Activated naive CD8-positive, alpha-beta T cell treated with anti-CD3 and anti-CD28 coated beads, Interleukin-2, amount 50 U/mL, for 16 hours (primary cell): ENCODE measurements at places on chromosomes 3 and 15.

- DNase-seq, result no peak
Observed at GRCh38 chr15:52278636-52279367, 16.8 kb downstream of the MYO5C start.

- DNase-seq, result no peak
Observed at GRCh38 chr3:76203578-76203977, 418.2 kb upstream of the ZNF717 start.

DNA sequence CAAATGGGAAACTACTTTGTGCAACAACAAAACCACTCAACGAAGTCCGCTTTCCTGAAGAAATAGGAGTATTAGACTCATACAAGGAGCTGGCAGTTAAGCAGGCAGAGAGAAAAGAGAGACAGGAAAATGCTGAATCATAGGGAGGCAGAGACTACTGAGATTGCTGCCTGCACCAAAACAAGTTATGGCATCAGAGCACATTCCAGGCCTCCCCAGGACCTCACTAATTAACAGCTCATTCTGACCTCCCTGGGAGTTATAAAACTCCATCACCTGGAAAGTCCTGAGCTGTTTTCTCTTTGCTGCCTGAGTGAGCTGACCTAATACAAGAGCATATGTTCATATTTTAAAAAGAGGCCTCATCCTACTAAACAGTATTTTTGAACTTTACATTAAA, 741.0 kb downstream of the MCTP2 start:
- no peak for DNase-seq

DNA sequence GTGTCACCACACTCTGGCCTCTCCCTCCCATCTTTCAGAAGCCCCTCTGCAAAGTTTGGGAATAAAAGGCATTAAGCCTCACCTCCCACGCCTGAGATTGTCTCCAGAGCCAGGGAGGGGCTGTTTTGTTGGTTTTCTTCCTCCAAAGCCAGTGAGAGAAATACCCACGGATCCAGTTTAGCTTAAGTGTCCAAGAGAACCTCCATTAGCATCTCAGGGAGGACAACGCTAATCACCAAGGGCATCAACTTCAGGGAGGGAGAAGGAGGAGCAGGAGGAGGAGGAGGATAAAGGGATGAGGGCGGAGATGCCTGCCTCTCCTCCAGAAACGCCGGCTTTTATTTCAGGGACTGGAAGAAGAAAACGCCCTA, 101.6 kb downstream of the SRGAP3 start:
- DNase-seq, result no peak

GRCh38 chr3:22982981-22983587, 220.0 kb upstream of the UBE2E2 start:
- DNase-seq, result no peak

GRCh38 chr3:58688574-58688973, 22.0 kb upstream of the FAM3D start:
- no peak for DNase-seq

GRCh38 chr3:87090631-87091030, 99.7 kb upstream of the VGLL3 start:
- DNase-seq, result no peak

DNA sequence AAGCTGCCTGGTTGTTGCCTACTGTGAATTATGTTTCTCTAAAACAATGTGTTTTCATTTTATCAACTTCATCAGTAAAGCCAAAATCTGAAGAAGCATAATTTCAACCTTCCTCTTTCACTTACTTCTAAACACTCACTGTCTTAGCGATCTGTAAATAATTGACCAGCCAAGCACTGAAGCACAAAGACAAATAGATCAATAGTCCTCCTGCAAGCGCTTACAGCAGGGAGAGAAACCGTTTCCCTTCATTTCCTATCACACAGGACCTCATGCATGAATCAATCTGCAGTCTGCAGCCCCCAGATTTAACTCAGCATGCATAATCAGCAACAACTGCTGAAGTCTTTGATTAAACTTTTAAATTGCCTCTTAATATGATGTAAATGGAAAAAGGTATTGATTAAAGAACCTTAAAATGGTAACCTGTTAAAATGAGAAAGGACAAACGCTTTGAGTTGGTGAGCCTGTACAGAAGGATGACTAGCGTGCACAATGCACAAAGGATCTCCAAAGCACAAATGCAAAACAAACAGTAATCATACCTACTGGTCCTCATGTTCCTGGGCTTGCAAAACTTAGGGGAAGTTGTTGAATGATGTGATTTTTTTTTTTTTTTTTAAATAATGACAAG, 370.2 kb upstream of the ZNF385D start:
- DNase-seq, result no peak

GRCh38 chr3:40915346-40915865, 283.9 kb upstream of the CTNNB1 start:
- DNase-seq, result no peak

- DNase-seq, result no peak
Observed at GRCh38 chr15:89377024-89377841, 42.6 kb upstream of the POLG start.

GRCh38 chr3:46085421-46086082, 58.3 kb upstream of the XCR1 start:
- DNase-seq, result no peak

GRCh38 chr3:62538691-62539356, 165.5 kb upstream of the FEZF2 start:
- no peak for DNase-seq

DNA sequence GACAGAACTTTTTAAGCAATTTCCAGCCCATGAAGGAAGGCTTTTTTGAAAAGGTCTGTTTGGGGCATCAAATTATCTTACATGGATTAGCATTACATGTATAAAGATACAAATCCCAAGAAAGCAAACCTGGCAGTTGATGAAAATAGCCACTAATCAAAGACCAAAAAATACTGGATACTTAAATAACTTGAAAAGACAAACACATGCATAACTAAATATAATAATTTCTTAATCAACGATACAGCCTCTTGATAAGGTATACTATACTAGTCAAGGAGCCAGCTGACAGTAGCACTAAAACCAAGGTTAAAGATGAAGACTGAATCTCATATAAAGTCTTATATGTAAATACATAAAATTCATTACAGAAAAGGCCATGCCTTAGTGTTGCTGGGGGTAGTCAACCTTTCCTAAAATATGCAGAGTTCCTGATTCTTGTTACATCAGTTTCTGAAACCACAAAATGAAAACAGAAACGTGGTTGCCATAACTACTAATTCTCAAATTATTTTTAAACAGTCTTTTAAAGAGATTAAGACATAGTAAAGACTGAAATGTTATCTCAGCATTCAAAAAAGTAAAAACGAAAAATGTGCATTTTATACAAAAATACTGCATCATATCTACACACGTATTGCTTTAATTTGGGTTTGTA, 2.0 kb downstream of the ANKRD28 start:
- DNase-seq, result no peak

- DNase-seq, result no peak
Observed at GRCh38 chr3:112390783-112391641, 58.1 kb downstream of the CD200 start.

GRCh38 chr3:32450992-32451659, 51.5 kb downstream of the CMTM6 start:
- DNase-seq, result no peak

DNA sequence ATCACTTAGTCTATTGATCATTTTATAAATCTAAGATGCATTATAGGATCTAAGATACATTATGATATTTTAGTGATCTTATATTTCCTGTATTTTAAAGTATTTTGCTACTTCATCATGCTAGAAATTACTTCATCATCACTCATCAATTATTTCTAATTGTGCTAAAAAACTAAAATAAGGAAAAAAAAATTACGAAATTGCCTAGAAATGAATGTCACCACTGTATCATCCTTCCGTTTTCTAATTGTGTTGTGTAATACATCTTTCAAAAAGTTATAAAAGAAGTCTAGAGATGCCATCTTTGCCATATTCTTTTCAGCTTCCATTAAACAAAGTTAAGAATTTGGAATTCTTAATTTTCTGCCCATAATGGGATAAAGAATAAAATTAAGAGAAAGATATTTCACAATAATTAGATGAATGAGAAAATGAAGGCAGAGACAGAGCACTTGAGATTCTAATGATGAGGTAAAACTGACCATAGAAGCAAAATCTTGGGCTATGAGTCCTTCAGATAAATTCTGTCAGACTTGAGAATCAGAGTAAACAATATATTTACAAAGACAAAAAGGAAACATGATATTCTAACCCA, 48.8 kb downstream of the ALDH1A2 start:
- DNase-seq, result no peak

- no peak for DNase-seq
Observed at GRCh38 chr3:193997228-193998122, 138.5 kb upstream of the HES1 start.

DNA sequence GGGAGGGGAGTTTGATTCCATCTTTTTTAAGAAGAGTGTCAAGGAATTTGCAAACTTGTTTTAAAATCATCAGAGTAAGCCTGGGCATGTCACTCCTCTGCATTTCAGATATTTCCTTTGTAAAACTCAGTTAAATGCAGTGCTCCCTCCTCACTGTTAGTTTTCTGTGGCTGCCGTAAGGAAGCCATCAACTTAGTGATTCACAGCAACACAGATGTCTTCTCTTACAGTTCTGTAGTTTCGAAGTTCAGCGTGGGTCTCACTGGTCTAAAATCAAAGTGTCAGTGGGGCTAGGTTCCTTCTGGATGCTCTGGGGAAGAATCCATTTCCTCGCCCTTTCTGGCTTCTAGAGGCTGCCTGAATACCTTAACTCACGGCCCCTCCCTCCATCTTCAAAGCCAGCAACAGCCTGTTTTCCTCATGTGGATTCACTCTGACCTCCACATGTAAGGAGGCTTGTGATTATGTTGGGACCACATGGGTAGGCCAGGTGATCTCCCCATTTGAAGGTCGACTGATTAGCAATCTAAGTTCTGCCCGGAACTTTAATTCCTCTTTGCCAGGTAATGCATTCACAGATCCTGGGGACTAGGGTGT, 12.4 kb downstream of the ISG20 start:
- DNase-seq, result no peak

DNA sequence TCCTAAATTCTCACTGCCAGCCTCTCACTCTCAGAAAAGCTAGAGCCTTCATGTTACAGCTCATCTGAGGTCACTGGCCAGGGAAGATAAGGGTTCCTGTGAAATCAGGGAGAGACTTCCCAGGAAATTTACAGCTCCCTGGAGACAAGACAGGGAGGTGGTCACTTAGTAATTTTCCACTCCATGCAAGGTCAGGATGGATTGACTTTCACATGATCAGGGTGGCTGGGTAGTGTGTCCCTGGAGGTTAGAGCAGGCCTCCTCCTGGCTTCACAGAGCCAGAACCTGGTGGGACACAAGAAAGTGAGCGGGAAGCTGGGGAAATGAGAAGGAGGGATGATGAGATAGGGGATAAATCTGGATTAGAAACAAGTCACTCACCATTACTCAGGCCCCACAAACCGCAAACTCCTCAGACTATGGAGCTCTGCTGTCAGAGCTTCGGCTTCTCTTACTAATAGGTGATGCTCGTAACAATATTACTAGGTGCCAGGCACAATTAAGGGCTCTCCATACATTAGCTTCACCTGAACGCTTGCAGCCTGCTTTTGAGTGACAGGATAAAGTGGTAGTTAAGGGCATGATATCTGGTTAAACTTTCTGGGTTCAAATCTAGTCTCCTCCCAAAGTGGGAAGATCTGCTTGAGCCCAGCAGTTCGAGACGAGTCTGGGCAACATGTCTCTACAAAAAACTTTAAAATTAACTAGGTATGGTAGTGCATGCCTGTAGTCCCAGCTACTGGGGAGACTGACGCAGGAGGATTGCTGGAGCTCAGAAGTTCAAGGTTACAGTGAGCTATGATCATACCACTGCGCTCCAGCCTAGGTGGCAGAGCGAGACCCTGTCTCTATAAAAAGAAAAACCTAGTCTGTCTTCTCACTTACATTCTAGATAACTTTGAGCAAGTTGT, 24.9 kb downstream of the DUOX2 start:
- no peak for DNase-seq

DNA sequence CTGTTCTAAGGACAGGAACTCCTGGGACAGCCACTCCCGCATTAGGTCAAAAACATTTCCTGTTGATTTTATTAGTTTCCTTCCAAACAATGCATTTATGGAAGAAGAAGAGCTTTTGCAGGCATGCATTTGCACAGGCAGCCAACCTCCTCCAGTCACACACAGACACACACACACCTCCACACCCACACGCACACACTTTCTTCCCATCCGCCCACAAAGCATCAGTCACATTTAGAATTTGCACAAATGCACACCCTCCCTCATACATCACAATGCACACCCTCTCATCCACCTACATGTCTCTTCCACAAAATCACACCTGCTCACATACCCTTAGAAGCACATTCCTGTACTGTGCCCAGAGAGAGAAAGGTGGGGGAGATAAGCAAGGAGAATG, 4.1 kb upstream of the TYRO3 start:
- no peak for DNase-seq

GRCh38 chr3:39779511-39780230, 29.7 kb upstream of the MYRIP start:
- DNase-seq, result no peak

DNA sequence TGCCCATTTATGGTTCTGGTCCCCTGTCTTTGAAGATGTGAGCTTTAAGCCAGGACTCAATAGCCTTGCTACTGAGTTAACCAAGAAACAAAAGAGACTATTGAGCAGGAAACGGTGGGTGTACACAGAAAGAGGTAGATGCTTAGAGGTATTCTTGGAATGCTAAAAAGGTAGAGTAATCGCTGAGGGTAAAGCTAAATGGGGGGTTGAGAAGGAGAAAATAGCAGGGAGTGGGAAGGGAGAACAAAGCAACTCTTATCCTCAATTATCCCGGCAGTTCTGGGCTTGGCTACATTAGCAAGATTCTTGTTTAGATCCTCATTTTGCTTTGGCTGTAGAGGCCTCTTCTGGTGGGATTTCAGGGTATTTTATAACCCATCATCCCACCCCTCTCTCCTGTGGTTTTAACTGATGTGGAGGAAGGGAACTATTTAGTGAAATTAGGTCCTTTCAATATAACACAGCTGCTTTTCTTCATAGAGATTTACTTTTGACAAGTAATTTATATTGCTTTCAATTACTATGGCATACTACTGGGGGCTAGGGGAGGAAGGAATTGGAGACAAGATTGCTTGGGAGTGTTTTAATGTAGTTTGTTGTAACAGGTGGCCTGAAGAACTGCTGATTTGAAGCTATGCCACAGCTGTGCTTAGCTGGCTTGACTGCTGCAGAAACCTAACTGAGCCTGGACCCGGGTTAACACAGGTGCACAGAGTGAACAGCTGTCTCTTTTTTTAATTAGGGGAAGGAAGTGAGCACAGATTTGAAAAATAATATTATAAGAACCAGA, 234.3 kb upstream of the CCDC54 start:
- DNase-seq, result no peak

DNA sequence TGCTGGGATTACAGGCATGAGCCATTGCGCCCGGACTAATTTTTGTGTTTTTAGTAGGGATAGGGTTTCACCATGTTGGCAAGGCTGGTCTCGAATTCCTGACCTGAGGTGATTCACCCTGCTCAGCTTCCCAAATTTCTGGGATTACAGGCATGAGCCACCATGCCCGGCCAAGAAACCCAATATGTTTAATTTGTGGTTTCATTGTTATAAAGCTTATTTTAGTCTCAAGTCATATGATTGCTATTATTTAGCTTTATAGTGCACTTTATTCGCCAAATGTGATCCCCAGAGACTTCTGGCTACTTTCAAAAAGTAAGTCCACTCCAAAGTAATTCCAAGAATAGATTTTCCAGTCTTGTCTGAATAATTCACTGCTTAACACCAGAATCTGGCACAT, 19.3 kb upstream of the SLC4A7 start:
- DNase-seq, result no peak
